ENCODE measurements at places on chromosomes 2 and 18.

GRCh38 chr18:63899206-63899605 is 8.6 kb upstream of the SERPINB10 start:
- no peaks in the 10 kb centered on the region for H3K4me1 ChIP-seq
- no peaks in the 10 kb centered on the region for H3K36me3 ChIP-seq
- no peaks in the 10 kb centered on the region for H3K27me3 ChIP-seq
- DNase-seq: no peak
- no peak overlapping the region for H3K27ac ChIP-seq

DNA sequence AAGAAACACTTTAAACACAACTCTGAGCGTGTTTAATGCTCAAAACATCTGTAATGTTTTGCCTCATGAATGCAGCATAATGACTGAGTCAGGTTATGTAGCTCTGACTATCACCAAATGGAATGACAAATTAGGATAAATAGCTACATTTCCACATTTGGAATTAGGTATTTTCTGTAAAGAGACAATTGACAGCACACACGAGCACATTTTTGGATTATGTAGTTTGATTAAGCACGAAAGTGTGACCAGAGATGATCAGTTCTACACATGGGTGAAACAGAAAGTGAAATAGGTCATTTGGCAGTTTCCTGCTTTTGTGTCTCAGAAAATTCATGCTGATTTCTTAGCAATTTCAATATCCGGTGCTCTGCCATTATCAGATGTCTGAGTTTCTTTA is 29.0 kb downstream of the LPIN1 start:
- no peak overlapping the region for H3K4me3 ChIP-seq
- H3K36me3 ChIP-seq: no peaks in the 10 kb centered on the region
- no peak overlapping the region for H3K27ac ChIP-seq
- H3K27me3 ChIP-seq: no peaks in the 10 kb centered on the region
- DNase-seq: no peak

DNA sequence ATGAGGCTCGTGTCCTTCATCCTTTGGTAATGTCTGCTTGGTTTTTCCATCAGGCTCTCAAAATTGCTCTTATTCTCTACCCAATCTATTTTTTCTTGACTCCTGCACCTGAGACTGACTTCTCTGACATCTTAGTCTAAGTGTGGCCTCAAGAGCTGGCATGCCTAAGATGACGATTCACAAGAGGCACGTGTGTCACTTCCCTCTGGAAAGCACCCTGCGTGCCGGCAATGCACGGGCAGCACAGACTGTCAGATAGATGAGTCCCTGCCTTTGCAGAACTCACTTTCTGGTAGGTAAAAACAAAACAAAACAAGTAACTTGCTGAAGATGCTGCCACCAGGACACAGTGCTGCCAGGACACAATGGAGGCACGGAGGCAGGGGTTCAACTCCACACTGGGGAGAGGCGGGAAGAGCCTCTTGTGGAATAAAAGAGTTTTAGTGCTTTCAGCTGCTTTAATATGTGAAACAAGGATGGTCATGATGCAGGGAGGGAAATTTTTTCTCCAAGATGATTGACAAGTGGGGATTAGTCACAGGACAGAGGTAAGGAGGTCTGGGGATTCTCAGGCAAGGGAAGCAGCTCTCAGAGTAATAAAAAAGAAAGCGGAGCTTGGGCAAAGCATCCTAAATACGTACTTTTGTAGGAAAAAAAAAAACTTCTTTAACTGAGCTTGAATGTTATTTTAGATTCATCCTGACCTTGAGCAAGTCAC is 27.3 kb downstream of the CYB5A start:
- H3K27me3 ChIP-seq: no peaks in the 10 kb centered on the region
- no peaks in the 10 kb centered on the region for H3K36me3 ChIP-seq
- H3K4me1 ChIP-seq: no peaks in the 10 kb centered on the region
- no peak overlapping the region for H3K4me3 ChIP-seq
- no peak for DNase-seq
- H3K27ac ChIP-seq: no peak overlapping the region

- H3K36me3 ChIP-seq: no peaks in the 10 kb centered on the region
- H3K4me3 ChIP-seq: no peak overlapping the region
- peaks cover 6% of the 10 kb centered on the region for H3K4me1 ChIP-seq
- no peak overlapping the region for H3K27ac ChIP-seq
- no peak for DNase-seq
- no peaks in the 10 kb centered on the region for H3K27me3 ChIP-seq
These were observed 54.8 kb downstream of the CDC42EP3 start for GRCh38 chr2:37616677-37617005.

- no peaks in the 10 kb centered on the region for H3K27me3 ChIP-seq
- peaks cover 9% of the 10 kb centered on the region for H3K4me1 ChIP-seq
- no peak overlapping the region for H3K4me3 ChIP-seq
- no peak overlapping the region for H3K27ac ChIP-seq
- DNase-seq: no peak
- peaks cover 3% of the 10 kb centered on the region for H3K36me3 ChIP-seq
These were observed 5.6 kb upstream of the STPG4 start for GRCh38 chr2:47160660-47161059.

- no peaks in the 10 kb centered on the region for H3K27me3 ChIP-seq
- no peaks in the 10 kb centered on the region for H3K36me3 ChIP-seq
- DNase-seq: no peak
These were observed 250.0 kb upstream of the SLC39A10 start for GRCh38 chr2:195406886-195407603.

GRCh38 chr2:62188416-62188815 is 7.5 kb upstream of the B3GNT2 start:
- no peak overlapping the region for H3K4me3 ChIP-seq
- H3K4me1 ChIP-seq: no peaks in the 10 kb centered on the region
- H3K36me3 ChIP-seq: no peaks in the 10 kb centered on the region
- DNase-seq: no peak
- no peak overlapping the region for H3K27ac ChIP-seq

DNA sequence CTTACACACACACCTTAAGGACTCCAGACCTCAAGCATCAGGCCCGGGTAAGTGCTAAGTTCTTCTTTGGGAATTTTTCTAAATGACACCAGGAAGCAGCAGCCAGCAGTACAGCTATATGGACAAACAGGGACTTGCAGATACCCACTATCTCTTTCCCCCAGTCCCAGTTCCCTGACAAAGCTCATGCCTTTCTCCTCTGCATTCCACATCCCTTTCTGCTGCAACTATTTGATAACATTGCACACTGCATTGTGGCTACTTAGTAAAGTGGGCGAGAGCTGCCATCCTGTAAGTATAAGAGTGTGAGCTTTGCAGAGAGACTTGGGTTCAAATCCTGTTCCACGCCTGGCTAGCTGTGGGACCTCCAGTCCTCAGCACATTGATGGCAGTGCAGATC is 14.0 kb upstream of the CD226 start:
- no peak for DNase-seq
- H3K27ac ChIP-seq: no peak overlapping the region
- H3K27me3 ChIP-seq: no peaks in the 10 kb centered on the region
- no peaks in the 10 kb centered on the region for H3K4me1 ChIP-seq
- no peaks in the 10 kb centered on the region for H3K36me3 ChIP-seq

DNA sequence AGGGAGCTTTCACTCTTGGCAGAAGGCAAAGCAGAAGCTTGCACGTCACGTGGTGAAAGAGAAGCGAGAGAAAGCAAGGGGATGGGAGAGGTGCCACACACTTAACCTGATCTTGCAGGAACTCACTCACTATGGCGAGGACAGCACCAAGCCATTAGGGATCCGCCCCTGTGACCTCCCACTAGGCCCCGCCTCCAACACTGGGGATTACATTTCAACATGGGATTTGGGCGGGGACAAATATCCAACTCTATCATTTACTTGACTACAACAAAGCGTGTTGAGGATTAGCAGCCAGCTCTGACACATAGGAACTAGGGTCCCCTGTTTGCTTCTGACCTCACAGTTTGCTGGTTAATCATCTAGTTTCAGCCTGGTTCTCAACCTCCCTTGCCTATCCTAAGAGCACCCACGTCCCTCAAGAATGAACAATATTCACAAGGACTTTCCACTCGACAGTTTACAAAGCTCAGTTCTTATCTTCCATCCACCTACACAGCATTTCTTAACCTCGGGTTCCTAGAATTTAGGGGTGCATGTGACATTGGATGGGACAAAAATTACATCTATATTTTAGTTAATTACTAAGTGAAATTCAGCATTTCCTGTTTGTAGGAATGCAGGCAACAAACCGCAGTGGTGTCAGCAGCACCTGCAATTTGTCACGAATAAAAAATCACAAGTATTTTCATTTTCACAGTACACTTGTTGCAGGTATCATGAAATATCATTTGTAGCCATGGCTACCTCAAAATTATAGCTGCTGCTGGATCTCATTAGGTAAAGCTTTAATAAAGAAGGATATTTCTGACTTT is 36.0 kb downstream of the LBH start:
- DNase-seq: no peak
- H3K27ac ChIP-seq: no peak overlapping the region
- no peaks in the 10 kb centered on the region for H3K36me3 ChIP-seq
- H3K27me3 ChIP-seq: no peaks in the 10 kb centered on the region
- peaks cover 16% of the 10 kb centered on the region for H3K4me1 ChIP-seq

GRCh38 chr2:120391911-120392665 is 46.2 kb downstream of the INHBB start:
- no peaks in the 10 kb centered on the region for H3K36me3 ChIP-seq
- H3K27ac ChIP-seq: no peak overlapping the region
- H3K4me3 ChIP-seq: no peak overlapping the region
- no peak for DNase-seq

- no peak for DNase-seq
- no peak overlapping the region for H3K4me3 ChIP-seq
- no peaks in the 10 kb centered on the region for H3K36me3 ChIP-seq
- H3K4me1 ChIP-seq: no peaks in the 10 kb centered on the region
- H3K27me3 ChIP-seq: no peaks in the 10 kb centered on the region
These were observed 31.3 kb downstream of the ABI2 start for GRCh38 chr2:203359450-203359849.

GRCh38 chr18:75261430-75262223 is 51.0 kb downstream of the TSHZ1 start:
- no peak overlapping the region for H3K4me3 ChIP-seq
- no peak overlapping the region for H3K27ac ChIP-seq
- H3K27me3 ChIP-seq: no peaks in the 10 kb centered on the region
- H3K4me1 ChIP-seq: no peaks in the 10 kb centered on the region
- no peak for DNase-seq
- H3K36me3 ChIP-seq: no peaks in the 10 kb centered on the region

DNA sequence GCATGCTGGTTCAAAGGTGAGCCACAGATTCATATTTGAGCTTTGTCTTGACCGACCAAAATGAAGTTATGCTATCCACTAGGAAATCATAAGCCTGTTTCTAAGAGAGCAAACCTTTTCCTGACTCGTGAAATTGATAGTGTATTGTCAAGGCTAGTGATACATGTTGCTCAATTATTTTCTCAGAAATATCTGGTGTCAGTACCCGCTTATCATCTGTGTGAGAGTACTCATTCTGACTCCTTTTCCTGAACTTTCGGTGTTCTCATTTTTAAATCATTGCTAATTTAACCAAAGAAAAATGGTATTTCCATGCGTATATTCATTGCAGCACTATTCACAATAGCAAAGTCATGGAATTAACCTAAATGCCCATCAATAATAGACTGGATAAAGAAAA is 56.2 kb downstream of the SGPP2 start:
- H3K27ac ChIP-seq: no peak overlapping the region
- H3K4me1 ChIP-seq: no peaks in the 10 kb centered on the region
- no peak for DNase-seq
- H3K27me3 ChIP-seq: peaks cover 1% of the 10 kb centered on the region
- H3K4me3 ChIP-seq: no peak overlapping the region

DNA sequence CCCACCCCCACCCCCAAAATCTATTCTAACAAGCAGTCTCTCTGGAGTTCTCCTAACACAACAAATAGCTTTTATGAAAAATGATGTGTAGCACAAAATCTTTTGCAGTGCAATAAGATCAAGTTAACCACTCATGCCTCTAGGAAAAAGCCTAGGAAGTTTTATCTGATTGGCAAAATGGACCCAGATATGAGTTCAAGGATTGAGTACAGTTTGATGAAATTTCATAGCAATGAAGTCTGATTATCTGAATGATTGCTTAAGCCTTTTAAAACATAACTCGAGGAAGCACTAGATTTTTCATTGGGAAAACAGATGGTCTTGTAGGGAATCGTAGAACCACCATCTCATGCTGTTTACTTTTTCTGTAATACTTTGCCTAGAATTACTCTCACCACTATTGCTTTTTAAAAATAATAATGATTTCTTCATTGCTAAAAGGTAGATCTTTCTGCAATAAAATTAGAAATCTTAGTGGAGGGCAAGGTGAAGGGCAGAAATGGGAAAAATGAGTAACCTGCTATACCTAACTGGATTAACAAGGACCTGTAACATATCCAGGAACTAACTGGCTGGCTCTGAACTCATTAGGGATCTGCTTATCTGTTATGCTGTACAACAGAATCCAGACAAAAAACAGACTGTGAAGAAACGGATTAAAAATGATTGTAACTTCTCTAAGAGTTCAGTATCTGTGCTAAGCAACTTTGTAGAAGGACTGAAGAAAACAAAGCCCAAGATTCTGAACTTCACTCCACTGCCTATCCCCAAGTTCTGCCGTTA is 73.7 kb upstream of the ETAA1 start:
- DNase-seq: no peak
- no peak overlapping the region for H3K27ac ChIP-seq
- no peaks in the 10 kb centered on the region for H3K27me3 ChIP-seq
- no peak overlapping the region for H3K4me3 ChIP-seq

DNA sequence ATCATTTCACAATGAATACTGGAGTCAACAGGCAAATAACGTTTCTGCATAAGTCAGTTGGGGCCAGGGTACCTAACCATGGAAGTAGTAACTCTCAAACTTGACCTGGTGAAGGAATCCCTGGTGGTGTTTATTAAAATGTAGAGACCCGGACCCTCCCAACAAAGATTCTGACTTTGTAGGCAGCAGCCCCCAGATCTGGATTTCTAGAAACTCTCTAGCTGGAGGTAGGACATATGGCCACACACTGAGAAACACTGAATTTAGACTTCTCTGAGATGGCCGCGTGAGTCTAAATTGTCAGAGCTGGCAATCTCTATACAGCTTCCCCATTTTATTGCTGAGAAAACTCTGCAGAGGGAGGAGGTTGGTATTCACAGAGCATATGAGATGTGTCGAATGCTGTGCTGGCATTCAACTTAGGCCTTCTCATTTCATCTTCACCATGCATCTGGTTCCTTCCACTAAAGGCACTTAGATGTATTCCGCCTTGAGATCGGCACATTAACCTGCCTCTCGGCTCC is 278.1 kb downstream of the CYRIA start:
- DNase-seq: no peak
- no peaks in the 10 kb centered on the region for H3K36me3 ChIP-seq
- H3K4me3 ChIP-seq: no peak overlapping the region

DNA sequence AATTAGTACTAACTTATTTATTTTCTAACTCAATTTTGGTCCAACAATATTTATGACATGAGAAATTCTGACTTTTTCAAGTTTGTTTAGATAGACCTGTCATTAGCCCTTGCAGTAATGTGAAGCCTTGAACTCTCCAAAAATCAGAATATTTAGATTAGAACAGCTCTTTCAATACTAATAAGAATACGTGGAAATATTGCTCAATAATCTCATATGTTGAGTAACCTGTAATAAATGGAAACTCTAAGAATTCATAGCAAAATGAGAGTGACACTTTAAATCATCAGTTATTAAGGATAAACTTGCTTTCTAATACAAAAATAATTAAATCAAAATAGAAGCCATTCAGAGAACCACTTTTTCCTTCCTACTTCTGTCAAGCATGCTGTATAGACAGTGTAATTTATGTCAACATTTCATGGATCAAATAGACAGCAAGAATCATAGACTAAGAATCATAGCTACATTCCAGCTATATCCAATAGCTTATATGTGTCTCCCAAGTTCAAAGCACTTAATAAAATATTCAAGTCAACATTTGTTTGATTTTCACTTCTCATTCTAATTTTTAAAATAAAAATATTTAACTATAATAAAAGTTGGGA is 710.3 kb upstream of the SOX11 start:
- no peaks in the 10 kb centered on the region for H3K36me3 ChIP-seq
- H3K27ac ChIP-seq: no peak overlapping the region
- no peaks in the 10 kb centered on the region for H3K27me3 ChIP-seq
- no peaks in the 10 kb centered on the region for H3K4me1 ChIP-seq
- H3K4me3 ChIP-seq: no peak overlapping the region
- DNase-seq: no peak
